Jurkat, Clone E6-1 (cell line): ENCODE measurements at places on chromosomes 2 and 18.
A peak's percentile ranks its signal among the peaks of the same experiment; 100 is the strongest.

DNA sequence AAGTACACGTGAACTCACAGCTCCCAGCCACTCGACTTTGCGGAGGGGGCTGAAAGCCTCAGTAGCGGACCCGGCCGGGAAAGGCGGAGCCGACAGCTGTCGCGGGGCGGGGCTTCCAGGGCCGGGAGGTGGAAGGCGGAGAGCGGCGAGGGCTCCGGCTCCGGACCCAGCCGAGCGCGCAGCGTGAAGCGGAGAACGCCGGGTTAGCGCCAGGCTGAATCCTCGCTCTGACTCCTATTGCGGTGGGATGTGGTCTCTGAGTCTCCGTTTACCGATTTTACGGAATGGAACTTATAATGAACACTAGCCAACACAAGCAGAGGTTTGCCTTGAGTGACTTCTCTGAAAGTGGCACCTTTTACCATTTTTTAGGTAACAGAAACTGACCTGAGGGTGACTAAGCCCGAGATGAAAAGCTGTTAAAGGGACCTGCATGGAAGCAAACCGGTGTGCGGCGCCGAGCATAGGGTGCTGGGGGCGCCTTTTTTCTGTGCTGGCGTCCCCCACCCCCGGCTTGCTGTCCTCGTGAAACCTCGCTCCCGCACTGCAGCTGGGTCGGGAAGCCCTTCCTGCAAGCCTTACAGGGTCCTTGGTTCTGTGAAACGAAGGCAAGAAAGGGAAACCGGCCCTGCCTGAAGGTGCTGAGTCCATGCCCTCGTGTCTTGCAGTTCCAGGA is 72.9 kb downstream of the EN1 start:
- no peak for DNase-seq

- no peak for DNase-seq
These were observed 230.0 kb downstream of the CLIP4 start for GRCh38 chr2:29345236-29345635.

DNA sequence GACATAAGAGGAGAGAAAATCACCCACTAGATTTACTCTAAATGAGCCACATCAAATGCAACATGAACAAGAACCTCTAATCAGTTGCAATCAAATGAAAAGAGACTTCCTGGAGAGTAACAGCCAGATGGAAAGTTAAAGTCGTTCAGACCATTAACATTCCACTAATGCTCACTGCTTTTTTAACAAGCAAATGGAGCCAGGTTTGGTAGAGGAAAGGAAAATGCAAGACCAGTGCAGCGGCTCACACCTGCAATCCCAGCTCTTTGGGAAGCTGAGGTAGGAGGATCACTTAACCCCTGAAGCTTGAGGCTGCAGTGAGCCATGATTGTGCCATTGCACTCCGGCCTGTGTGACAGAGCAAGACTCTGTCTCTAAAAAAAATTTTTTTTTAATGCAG is 48.5 kb downstream of the CACNB4 start:
- no peak for DNase-seq

DNA sequence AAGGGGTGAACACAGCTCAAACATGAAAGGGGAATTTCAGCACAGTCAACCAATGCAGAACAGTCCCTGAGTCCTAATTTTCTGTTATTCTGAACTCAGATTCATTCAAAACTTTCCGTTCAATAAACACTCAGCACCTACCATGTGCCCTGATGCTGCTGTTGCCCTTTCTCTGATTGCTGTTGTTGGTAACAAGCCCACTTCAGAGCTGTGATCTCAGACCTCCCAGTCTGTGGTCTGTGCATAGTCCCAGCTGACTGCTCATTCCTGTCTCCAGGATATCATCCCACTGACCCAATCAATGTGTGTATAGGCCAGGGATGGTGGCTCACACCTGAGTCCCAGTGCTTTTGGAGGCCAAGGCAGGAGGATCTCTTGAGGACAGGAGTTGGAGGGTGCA is 82.7 kb upstream of the SLC35G4 start:
- no peak for DNase-seq

DNA sequence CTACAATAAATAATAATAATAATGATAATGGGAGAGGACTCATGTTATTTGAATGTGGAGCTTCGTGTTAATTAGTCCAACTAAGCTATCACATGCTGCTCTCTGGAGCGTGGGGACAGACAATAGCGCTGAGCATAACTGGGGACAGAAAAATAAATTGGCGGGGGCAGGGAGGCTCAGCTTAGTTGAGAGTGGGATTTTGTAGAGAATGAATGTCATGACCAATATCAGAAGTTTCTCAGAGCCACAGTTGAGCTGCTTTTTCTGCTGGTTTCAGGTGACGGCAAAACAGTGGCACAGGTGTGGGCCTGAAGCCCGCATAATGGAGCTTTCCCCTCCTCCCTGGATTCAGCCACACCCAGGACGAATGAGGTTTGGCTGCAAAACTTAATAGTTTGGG is 111.1 kb upstream of the CAB39 start:
- DNase-seq = no peak

DNA sequence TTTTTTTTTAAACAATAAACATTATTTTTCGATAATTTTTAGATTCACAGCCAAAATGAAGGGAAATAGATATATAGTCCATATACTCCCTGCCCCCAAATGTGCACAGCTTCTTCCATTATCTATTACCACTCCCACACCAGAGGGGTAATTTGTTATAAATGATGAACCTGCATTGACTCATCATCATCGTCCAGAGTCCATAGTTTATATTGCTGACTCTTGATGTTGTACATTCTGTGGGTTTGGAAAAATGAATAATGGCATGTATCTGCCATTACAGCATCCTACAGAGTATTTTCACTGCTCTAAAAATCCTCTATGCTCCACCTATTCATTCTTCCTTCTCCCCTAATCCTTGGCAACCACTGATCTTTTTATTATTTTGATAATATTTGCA is 121.5 kb downstream of the LTBP1 start:
- DNase-seq = no peak

GRCh38 chr2:201144101-201145051 is 28.4 kb downstream of the CFLAR start:
- DNase-seq = no peak

DNA sequence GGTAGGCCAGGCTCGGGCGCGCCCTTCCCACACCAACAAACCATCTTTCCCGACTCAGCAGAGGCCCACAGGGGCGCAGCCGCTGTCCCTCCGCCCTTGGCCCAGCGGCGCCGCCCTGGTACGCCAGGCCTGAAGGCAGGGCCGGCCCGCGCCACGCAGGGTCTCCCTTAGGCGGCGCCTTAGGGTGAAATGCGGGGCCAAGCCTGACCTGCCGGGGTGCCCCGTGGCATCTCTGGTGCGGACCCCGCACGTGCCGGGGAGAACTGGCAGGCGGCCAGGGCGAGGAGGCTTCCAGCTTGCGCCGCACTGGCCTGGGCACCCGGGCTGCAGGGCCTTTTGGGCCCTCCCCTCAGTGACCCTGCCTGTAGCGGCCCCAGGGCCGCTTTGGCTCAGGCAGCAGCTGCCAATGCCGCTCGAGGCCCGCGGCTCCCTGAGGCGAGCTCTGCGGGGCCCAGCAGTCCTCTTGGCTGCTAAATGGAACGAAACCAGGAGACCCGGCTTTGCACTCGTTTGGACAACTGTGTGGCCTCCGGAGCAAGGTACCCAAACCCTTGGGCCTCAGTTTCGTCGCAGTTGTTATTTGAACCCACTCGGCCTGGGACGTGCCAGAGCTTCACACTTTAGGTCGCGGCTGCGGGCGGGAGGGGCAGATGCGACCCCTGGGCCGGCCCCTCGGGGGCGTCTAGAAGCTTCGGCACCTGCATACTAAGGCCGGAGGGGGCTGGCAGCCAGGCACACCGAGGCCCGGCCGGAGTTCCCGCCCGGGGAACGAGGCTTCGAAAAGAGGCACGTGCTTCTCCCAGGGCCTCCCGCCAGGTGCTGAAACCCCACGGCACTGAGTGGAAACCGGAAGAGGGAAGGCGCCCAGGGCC is 8.5 kb downstream of the OTX1 start:
- no peak for DNase-seq

DNA sequence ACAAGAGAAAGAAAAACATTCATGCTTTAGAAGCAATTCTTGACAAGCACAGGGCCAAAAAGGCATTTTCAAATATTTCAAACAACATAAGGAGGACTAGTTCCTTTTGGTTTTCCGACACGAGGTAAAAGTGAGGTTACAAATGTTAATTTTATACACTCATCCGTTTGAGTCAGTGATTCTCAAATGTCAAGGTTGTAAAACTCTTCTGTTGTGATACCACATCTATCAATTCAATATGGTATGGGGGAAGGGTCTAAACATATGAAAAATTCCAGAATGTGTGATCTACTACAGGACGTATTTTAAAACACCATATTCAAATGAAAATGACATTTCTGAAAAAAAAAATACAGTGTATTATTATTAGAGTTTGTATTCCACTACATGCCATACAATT is 52.7 kb downstream of the TGIF1 start:
- DNase-seq = no peak

DNA sequence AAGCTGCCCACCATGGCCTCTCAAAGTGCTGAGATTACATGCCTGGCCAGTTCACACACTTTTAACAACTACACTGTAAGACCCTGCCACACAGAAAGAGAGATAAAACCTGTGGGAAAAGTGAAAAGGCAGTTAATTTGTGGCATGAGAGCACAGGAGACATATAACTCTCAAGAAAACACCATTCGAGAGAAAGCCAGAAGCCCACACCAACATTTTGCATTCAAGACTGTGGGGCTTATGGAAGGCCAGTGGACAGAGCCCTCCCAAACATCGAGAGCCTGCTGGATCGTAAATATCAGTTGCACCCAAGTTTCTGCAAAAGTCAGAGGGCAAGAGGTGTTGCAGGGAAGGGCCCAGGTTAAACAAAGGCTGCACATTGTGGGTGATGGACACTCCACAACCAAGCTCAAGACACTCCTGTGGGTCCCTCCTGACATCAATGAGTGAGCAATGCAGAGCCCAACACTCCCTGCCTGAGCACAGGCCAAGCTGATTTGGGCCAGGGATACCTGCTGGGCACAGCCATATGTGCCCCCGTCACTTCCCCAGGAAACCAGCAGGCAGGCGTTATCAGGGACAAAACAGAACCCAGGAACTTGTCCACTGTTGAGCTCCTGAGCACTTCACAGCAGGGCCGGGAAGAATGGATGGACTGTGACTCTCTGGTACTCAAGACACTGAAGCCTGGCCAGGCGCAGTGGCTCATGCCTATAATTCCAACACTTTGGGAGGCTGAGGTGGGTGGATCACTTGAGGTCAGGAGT is 114.4 kb downstream of the ZFP36L2 start:
- DNase-seq = no peak

DNA sequence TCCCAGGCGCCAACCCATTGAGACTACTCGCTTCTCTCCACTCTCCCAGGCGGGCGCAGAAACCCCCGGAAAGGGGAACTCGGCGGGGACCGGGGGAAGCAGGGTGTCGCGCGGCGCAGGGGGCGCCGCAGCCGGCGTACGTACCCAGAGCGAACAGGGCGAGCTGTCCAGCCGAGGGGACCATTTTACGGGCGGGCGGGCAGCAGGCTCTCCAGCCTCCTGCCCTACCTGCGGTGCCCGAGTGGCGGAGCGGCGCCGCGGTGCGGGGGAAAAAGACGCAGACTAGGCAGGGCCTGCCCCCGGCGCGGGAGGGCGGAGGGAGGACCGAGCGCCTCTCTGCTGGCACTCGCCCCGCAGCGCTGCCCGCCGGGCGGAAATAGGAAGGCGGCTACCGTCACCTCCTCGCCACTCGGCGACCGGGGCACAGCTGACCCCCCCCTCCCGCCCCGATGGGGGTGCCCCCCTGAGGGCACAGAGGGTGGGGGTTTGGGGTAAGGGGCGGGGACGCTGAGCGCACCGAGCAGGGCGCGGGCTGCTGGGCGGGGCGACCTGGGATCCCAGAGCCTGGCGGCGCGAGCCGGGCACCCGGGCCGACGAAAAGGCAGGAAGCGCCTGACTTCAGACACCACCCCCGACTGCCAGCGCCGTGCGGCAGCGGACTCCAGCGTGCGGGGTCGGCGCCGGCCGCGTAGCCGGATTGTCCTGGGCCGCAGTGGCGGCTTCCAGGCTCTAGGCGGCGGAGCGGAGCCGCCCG is at the start of gene TGFA:
Gene TGFA, minus strand, starts transcription at position 243 of the 754 bp plus-strand sequence. Its CDS starts 59 bp downstream, at position 184.
- DNase-seq = no peak

DNA sequence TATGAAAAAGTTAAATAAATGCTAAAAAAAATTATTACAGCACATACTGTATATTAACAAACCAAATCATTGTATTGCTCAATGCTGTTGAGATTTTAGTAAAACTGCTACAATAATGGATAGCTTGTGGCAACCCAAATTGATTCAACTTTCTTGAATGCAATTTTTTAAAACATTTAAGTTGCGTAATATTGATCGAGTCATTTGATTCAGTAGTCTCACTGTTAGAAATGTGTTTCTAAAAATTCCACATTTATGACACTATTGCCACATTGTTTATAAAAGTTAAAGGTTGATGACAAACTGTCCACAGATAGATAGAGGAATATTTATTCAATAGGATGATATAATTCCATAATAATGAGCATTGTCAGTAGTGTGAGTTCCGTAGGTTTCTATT is 640.7 kb upstream of the CRIM1 start:
- no peak for DNase-seq

- DNase-seq = no peak
These were observed 28.7 kb upstream of the LRRC30 start for GRCh38 chr18:7202169-7202568.

- DNase-seq = no peak
These were observed 69.9 kb downstream of the PMS1 start for GRCh38 chr2:189854187-189854586.

DNA sequence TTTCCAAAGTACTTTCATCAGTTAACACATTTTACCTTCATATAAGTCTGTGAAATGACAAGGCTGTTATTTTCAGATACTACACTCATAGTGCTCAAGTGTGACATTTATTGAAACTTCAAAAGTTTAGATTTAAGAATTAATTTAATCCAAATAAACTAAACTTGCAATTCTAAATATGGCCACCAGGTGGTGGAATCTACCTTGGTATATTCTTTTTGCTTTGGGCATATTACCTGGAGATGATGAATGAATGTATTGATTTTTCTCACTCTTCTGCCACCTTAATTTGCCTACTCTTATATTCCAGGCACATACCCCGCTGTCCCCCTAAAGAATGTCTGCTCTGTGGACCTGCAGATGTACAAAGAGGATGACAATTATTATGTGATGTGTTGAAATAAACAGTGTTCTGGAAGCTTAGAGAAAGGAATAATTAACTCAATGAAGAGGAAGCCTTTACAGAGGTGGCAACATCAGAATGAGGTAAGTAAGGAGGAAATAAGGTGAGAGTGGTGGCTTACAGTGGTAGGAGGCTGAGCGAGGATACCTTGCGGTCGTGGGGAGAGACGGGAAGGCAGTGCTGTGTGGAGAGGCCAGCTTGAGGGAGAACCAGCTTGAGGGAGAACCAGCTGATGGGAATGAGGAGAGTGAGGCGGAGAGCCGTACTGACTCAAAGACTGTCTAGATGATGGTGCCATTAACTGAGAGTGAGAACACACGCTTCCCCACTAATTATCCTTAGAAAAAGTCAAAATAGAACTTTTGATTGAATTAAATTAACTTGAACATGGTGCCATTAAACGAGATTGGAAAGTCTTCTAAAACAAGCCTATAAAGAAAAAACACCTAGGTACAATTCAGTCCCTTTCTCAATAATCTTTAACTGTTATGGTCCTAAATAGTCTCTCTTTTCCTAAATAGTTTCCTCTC is 179.5 kb downstream of the CELF4 start:
- DNase-seq = peak; percentile 60
